ENCODE measurements at places on chromosomes 6 and 20. TPM values are rescaled to one million over a fixed set of nuclear protein-coding genes. Genes with fewer than 3 reads are reported as not detected.

The CLPSL1 gene
- total RNA-seq, result not detected

DNA sequence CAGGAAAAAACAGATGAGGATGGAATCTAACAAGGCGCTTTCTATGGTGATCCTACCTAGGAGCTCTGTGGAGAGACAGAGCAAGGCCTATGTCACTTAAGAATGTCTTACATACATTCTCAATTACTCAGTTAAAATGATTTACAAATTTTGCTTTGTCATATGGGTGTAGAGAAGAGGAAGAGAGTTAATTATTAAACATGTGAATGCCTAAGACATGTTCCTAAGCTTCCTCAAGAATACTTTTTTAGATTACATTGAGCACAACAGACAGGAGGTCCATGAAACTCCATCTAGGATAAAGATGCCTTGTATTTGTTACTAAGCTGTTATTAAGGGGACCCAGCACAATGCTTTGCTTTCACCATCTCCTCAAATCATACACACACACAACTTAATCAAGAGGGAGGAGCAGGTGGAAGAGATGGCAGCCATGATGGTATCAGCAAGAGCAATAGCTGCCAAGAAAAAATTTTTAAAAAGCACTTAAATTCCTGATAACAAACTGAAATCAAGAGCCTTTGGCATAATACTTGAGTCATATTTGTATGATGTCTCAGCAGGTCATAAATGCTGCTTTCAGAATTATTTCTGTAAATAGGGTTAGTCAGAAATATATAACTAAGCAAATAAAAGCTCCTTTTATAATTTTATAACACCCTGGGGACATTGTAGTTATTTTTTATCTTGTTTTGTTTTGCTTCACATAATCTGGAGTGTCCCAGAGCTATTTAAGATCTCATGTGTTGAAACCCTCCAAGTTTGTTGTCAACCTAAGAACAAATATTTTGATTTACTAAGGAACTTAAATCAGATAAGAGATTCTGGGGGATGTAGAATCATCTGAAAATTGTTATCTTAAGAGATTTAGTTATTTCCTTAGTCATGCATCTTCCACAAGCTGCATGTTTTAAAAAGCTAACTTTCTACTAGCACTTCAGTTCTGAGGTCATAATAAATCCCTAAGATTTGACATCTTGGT, 70.0 kb upstream of the CD2AP start:
- DNase-seq, result no peak

The FAM217A gene
- not detected for total RNA-seq

DNA sequence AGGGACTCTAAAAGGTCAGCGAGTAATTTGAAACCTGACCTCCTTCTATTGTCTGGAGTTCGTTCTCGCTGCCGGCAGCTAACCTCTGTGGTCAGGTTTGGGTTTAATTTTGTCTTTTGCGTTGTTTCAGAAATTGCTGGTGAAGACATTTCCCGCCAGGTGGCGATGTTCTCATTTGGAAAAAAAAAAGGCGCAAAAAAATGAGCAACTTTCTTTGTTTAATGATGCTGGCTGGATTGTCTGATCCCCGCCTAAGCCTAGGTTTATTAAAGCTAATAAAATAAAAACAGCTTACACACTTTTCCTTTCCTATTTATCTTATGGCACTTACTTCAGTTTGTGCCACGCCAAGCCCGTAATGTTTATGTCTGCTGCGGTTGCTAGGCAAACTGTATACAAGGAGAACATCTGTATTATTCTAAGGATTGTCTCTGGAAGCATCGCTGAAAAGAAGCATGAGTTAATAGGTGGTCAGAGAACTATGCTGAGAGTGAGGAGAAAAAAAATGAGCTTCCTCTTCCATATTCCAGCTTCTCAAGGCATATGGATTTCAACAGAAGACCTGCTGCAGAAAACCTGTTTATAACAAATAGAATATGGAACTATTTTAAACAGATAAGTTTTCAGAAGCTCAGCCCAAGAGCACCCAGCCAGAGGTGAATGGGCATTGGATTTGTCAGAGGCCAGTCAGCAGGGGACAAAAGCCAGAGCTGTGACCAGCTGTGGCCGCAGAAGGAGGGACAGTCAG, 205.7 kb downstream of the DOK5 start:
- DNase-seq, result no peak

DNA sequence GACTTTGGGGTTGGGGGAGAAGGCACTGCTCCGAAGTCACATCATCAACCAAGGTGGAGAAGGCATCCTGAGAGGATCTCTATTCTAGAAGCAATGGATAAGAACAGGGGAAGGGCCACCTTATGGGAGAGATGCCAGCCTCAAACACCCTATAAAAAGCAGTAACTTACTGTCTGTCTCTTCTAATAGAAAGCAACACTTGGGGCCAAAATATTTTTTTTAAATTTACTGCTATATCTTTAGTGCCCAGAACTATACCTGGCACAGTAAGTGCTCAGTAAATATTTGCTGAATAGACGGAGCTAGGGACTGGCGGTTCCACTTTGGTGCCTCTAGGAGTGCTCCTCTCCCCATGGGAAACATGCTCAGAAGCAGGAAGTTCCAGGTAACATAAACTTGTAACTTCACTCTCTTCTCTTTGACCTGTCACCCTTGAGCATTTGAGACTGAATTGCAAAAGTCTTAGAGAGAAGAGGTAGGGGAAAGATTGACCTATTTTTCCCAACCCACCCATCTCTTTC, 807 bp upstream of the OTOR start:
- no peak for DNase-seq
